Activated naive CD8-positive, alpha-beta T cell treated with anti-CD3 and anti-CD28 coated beads, Interleukin-2, amount 10 ng/mL, durations not matched to agents 7 days and 5 days (primary cell): ENCODE measurements at places on chromosomes 12 and 14. TPM values are rescaled to one million over a fixed set of nuclear protein-coding genes. Genes with fewer than 3 reads are reported as not detected.

SLC10A1 gene
- total RNA-seq = not detected

CFAP54 gene
- total RNA-seq = 0.94 TPM

DEGS2 gene
- 0.28 TPM for total RNA-seq

GRCh38 chr14:92937051-92937937 is 14.3 kb downstream of the CHGA start:
- H3K4me3 ChIP-seq = no peak overlapping the region
- H3K36me3 ChIP-seq = no peaks in the 10 kb centered on the region
- H3K27me3 ChIP-seq = no peaks in the 10 kb centered on the region
- no peaks in the 10 kb centered on the region for H3K4me1 ChIP-seq

- no peaks in the 10 kb centered on the region for H3K36me3 ChIP-seq
- no peaks in the 10 kb centered on the region for H3K27me3 ChIP-seq
- peaks cover 14% of the 10 kb centered on the region for H3K4me1 ChIP-seq
- no peak for DNase-seq
- no peak overlapping the region for H3K27ac ChIP-seq
Measured at GRCh38 chr12:79938843-79939242, 3.9 kb upstream of the PPP1R12A start.

GRCh38 chr12:53991077-53991460 is 6.1 kb downstream of the HOXC10 start:
- peaks cover 2% of the 10 kb centered on the region for H3K36me3 ChIP-seq
- no peak overlapping the region for H3K4me3 ChIP-seq
- peaks cover 100% of the 10 kb centered on the region for H3K27me3 ChIP-seq
- H3K4me1 ChIP-seq = peaks cover 28% of the 10 kb centered on the region

GRCh38 chr14:36070031-36070719 is 106.3 kb downstream of the PTCSC3 start:
- no peak overlapping the region for H3K27ac ChIP-seq
- H3K4me1 ChIP-seq = no peaks in the 10 kb centered on the region
- no peak overlapping the region for H3K4me3 ChIP-seq
- H3K27me3 ChIP-seq = peaks cover 19% of the 10 kb centered on the region
- DNase-seq = peak; percentile 54

DNA sequence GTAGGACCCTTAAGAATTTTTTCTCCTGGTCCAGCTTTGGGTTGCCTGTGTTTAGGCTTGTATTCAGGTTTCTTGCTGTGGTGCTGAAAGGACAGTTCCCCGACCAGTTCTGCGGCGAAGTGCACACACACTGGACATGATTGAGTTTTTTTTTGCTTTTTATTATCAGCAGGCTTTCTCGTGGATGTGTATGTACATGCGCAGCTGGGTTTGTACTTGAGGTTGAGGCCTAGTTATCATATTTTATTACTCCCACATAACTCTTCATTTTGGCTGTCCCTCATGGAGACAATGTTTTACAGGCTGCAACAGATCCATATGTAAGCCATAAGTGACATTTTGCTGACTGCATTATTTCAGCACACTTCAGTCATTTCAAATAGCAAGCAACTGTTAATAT is 2.5 kb downstream of the SCN8A start:
- no peak overlapping the region for H3K4me3 ChIP-seq
- no peak overlapping the region for H3K27ac ChIP-seq
- peaks cover 54% of the 10 kb centered on the region for H3K27me3 ChIP-seq
- peak; percentile 34 for DNase-seq
- no peaks in the 10 kb centered on the region for H3K36me3 ChIP-seq
- peaks cover 14% of the 10 kb centered on the region for H3K4me1 ChIP-seq

DNA sequence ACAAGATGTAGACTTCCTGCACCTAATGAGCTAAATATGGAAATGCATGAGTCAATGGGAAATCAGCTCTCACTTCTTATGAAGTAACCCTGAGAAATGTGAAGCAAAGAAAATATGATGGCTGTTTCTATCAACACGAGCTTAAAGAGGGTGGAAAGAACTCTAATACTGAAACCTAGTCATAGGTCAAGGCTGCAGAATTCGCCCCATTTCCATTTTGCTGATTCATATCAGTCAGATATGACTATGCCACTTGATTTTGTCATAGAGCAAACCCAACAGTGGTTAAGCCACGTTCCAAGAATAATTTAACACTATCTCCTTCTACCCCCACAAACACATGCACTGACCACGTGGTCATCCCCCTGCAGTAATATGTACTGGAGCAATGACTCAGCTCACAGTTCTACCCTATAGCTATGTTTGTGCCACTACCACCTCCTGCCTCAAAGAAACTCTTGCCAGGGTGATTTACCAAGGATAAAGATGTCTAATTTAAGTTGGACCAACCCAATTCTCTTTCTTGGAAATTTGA is 157.5 kb downstream of the TMTC3 start:
- DNase-seq = no peak
- no peaks in the 10 kb centered on the region for H3K27me3 ChIP-seq
- no peaks in the 10 kb centered on the region for H3K4me1 ChIP-seq
- H3K36me3 ChIP-seq = no peaks in the 10 kb centered on the region

GRCh38 chr12:6330999-6331714 is 10.7 kb downstream of the TNFRSF1A start:
- peaks cover 47% of the 10 kb centered on the region for H3K4me1 ChIP-seq
- DNase-seq = no peak
- no peak overlapping the region for H3K4me3 ChIP-seq
- H3K27ac ChIP-seq = peak overlapping the region; percentile 60
- H3K36me3 ChIP-seq = peaks cover 31% of the 10 kb centered on the region
- H3K27me3 ChIP-seq = no peaks in the 10 kb centered on the region

- H3K27ac ChIP-seq = no peak overlapping the region
- H3K36me3 ChIP-seq = no peaks in the 10 kb centered on the region
- no peaks in the 10 kb centered on the region for H3K4me1 ChIP-seq
- DNase-seq = no peak
Measured at GRCh38 chr12:33825986-33826602, 196.2 kb upstream of the ALG10 start.

DNA sequence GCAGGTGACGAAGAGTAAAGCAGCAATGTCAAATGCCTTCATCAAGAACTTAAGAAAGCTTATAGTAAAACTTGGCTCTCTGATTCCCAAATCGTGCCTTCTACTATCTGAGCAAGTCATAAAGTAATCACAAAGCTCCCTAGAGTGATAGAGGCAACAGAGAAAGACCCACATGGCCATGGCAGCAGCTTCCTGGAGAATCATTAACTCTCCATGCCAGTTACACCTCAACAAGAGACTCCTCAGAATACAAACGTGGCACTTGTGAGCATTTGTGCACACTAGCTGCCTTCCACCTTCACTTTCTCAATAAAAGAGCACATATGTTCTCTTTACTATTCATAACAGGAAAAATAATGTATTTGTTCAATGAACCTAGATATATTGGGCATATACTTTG is 48.0 kb downstream of the PLCZ1 start:
- H3K4me1 ChIP-seq = no peaks in the 10 kb centered on the region
- H3K27me3 ChIP-seq = no peaks in the 10 kb centered on the region
- DNase-seq = no peak
- no peaks in the 10 kb centered on the region for H3K36me3 ChIP-seq

DNA sequence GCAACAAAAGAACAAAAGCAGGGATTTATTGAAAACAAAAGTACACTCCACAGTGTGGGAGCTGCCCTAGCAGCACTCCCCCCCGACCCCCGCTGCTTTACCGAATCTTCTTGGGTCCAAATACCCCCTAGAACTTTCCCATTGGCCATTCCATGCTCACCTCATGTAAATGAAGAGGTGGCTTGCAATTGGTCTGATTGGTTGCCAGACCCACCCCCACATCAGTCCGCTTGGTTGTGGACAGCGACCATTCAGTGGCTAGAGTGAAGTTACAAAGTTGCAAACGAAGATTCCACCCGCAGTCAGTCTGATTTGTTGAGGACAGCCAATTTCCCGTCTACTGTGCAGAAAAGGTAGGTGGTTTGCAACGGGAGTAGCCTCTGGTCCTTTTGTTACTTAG is 3.9 kb downstream of the STYX start:
- no peak overlapping the region for H3K27ac ChIP-seq
- DNase-seq = no peak
- peaks cover 32% of the 10 kb centered on the region for H3K36me3 ChIP-seq
- H3K4me3 ChIP-seq = no peak overlapping the region
- peaks cover 24% of the 10 kb centered on the region for H3K4me1 ChIP-seq
